Stimulated activated CD8-positive, alpha-beta memory T cell treated with anti-CD3 and anti-CD28 coated beads, Interleukin-2, amount 100 ng/mL, for 1 hour (primary cell): ENCODE measurements at places on chromosomes 12 and 14.

GRCh38 chr12:124422570-124423523 is 128.0 kb downstream of the RFLNA start:
- DNase-seq = no peak

DNA sequence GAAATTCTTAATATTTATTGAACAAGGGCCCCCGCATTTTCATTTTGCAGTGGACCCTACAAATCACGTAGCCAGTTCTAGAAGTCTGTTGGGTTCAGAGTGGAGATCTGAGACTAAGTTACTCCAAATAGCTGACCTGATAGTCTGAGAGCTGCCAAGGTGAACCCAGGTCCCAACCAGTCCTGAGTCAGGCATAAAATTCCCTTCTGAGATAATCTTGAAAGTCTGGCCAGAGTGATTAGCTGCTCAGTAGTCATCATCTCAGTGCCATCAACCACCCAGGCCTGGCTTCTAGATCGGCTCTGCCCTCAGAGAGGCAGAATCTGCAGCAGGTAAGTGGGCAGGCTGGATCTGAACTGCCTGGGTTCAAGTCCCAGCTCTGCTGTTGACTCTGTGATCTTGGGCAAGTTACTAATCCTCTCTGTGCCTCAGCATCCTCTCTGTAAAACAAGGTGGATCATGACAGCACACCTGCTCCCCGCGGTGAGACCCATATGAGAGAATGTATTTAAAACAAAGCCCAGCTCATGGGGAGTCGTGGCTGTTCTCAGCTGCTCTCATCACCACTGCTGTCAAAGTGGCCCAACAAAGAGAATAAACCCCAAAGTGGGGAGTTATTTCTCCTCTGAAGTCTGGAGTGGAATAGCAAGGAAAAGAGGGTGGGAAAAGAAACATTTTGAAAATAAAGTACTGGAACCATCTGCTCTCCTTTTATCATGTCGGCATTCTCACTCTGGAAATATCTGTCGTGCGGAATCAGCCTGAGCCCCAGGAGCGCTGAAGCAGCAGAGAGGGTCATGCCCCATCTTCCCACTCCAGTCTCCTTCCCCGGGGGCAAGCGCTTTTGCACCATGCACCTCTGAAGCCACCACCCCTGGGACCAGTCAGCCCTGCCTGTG is 193.3 kb downstream of the DPF3 start:
- no peak for DNase-seq

GRCh38 chr14:24064091-24064795 is 7.1 kb upstream of the CPNE6 start:
- DNase-seq = no peak

DNA sequence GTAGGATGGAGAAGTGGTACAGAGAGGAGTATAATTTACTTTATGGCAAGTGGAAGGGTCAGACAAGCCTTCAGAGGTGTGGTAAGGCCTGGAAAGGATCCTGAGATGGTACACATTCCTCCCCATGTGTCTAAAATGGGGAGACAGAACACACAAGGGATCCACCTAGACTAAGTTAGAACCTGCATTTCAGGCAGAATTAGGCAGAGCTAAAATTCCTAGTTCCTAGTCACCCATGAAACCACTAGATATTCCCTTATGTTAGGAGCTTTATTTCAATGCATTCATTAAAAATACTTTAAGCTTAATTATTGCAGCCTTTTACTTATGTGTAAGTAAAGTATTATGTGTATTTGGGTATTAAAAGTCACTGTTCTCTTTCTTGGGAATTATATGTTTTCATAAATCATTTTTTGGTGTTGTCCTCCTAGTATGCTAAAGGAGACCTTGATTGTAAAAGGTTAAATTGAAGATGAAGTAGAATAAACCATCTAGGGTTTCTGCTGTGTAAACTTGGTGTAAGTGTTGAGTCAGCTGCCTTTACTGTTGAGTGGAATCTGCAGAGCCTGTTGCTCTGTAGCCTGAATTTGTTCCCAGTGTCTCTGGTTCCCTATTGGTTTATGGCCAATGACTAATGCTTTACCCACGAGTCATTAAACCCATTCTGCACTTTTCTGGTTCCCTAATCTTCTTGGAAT is 423.2 kb downstream of the ATP23 start:
- DNase-seq = no peak

DNA sequence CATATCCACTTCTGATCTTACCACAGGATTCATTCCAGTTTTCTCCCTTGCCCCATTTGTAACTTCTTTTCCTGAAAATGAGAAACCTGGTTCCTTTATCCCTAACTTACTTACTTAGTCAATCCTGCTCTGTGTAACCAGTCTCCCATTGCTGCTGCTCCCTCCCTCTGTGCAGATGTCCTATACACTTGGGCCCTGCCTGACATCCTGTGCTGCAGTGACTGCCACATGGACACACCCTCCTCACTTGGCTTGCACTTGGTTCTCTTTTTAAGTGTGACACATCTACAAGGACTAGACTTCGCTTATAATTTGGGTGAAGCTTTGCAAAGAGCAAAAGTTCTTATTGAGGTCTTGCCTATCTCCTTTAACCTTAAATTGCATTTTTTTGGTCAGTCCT is 51.4 kb downstream of the FGD4 start:
- no peak for DNase-seq

DNA sequence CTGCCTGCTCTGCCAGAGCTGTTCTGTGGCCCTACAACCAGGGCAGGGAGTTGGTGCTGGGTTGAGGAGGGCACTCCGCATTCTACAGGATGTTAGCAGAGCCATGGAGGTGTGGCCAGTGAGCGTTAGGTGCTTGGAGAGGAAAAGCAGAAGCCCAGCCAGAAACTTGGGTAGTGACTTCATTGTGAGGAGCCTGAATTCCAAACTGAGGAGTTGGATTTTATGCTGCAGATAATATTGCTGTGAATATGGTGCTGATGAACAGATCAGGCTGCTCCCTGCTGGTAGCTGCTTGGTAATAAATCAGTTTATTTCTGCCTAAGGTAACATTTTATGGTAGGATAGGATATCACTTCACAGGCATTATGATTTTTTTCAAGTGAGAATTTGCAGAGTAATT is 7.1 kb upstream of the CCDC175 start:
- DNase-seq = no peak
